ENCODE measurements at places on chromosomes 5 and 9.
A peak's percentile ranks its signal among the peaks of the same experiment; 100 is the strongest.

GRCh38 chr9:131776473-131776872 is 36.6 kb upstream of the RAPGEF1 start:
- DNase-seq, result peak; percentile 34

GRCh38 chr5:29079771-29080170 is 2041.4 kb upstream of the CDH9 start:
- no peak for DNase-seq

GRCh38 chr5:71860048-71860447 is 141.0 kb downstream of the CARTPT start:
- DNase-seq, result no peak

GRCh38 chr5:89473196-89473595 is 590.2 kb upstream of the MEF2C start:
- no peak for DNase-seq

GRCh38 chr5:156865427-156865826 is 15.3 kb downstream of the PPP1R2B start:
- no peak for DNase-seq

- DNase-seq, result no peak
Observed at GRCh38 chr5:164370841-164371240, 865.4 kb downstream of the MAT2B start.

DNA sequence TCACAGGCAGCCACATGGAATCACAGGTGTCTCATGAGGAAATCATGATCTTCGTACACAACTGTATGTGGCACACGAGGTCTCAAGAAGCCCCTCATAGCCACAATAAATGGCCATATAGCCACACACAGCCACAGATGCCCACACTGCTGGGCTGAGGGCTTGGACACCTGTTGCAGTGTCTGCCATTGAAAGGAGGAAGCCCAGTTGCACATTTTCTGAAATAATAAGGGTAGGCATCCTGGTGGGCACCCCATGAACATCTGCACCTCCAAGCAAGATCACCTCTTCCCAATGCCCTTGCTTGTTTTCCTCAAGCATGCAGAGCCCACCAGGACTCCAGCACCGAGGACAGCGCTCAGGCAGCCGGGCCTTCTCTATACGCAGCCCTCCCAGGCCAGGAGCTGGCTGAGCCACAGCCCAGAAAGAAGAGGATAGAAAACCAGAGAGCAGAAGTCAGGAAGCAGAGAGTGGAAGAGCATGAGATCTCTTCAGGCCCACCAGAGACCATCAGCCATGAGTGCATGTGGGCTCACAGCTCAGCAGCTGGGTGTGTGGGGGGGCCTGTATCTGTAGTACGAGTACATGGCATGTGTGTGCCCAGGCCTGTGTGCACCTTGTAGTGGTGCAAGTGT is 1.0 kb upstream of the ACSL6 start:
- DNase-seq, result no peak

DNA sequence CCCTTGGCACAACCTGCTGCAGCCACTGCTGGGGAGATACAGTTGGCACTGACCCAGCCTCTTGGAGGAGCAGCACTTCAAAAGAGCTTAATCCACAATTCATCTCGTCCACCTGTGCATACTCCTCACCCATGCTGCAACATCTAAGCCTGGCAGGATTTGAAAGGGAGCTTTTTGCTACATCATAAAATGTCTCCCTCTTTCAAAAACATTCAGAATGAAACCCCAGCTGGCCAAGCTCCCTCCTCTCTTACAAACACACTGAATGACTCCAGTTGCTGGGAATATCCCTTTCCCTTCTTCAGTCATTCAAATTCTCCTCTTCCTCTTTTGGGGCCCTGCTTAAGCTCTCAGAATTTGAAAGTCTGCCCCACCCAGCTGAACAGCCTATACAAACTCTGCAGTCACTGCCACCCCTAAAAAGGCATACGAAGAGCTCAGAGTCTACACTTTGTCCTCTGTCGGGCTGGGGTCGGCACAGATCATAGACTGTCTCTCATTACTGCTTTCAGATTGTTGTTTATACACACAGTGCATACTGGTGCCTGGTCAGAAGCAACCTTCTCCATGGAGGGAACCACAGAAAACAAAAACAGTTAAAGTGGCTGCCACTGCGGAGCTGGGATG is 8.8 kb upstream of the C5orf15 start:
- no peak for DNase-seq

GRCh38 chr9:114932502-114932901 is 2.1 kb upstream of the TNFSF8 start:
- DNase-seq, result no peak

DNA sequence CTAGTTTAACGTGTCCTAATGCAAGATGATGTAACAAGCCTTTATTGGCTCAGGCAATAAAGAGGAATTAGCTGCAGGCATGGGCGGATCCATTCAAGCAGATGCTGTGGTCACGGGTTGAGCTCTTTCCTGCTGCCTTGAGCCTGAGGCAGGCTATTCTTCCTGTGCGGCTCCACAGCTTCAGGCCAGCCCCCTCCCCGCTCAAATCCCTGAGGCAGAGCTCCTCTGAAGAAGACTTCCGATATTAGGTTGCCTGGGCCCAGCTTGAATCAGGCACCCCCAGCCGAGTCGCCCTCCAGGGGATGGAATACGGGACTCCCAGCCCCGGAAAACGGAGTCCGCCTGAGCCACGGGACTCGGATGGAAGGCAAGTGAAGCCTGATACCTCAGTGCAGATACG is 95.0 kb upstream of the RUFY1 start:
- DNase-seq, result no peak

DNA sequence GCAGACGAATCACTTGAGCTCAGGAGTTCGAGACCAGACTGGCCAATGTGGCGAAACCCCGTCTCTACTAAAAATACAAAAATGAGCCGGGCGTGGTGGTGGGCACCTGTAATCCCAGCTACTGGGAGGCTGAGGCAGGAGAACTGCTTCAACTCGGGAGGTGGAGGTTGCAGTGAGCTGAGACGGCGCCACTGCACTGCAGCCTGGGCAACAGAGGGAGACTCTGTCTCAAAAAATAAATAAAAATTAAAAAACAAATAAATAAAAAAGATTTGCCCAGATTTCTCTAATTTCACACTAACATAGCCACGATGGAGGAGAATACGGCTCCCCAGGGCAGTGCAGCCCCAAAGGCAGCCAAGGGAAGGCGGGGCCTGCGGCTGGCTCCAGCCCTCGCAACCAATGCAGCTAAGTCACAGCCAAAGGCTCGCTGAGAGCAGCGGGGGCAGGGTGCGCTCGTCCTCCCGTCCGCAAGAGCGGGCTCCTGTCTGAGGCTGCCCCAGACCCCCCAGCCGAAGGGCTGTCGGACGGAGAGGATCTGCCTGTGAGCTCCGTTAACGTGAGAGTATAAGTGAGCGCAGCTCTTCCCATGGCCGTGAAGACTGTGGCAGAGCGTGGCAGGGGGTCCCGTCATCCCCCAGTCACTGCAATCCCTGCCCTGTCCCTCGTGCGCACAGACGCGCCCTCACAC is 43.5 kb downstream of the SLC12A7 start:
- no peak for DNase-seq

DNA sequence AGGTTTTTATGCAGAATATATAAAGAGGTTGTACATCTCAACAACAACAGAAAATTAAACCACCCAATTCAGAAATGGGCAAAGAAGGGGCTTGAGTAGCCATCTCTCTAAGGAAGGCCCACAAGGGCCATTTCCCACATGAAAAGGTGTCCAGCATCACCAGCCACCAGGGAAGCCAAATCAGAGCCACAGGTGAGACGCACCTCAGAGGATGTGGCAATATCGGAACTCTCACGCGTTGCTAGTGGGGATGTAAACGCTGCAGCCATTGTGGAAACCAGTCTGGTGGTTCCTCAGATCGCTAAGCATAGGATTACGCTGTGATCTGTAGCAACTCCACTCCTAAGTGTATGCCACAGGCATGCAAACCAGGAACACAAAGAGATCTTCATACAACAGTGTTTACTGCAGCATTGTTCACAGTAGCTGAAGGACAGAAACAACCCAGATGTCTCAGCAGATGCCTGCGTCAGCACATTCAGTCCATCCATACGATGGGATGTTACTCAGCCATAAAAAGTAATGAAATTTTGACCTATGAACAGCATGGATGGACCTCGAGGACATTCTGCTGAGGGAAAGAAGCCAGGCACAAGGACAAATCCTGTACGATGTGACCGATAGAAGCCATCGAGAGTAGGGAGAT is 84.3 kb upstream of the CACNA1B start:
- DNase-seq, result no peak

GRCh38 chr5:125659316-125660023 is 763.7 kb upstream of the GRAMD2B start:
- no peak for DNase-seq

- no peak for DNase-seq
Observed at GRCh38 chr5:129345213-129345924, 114.7 kb upstream of the ADAMTS19 start.

GRCh38 chr5:45093377-45093776 is 284.6 kb downstream of the MRPS30 start:
- DNase-seq, result no peak

GRCh38 chr5:170302653-170303501 is 5.3 kb upstream of the LCP2 start:
- DNase-seq, result peak; percentile 42

DNA sequence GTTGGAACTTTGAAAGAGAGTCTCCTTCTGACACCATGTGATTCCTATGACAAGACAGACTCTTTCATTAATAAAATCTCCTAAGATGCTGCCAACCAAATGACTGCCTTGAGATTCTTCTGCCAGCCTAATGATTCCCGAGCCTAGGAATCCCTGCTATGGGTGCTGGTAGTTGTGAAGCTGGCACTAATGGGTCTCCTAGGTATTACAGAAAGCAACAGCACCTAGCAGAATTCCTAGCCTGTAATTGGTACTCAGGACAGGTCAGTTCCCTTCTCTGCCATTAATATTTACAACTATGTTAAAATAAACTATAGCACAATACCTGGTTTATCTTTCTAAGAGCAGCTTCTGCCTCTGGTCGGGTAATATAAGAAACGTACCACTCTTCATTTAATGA is 19.3 kb downstream of the C5orf58 start:
- DNase-seq, result no peak

DNA sequence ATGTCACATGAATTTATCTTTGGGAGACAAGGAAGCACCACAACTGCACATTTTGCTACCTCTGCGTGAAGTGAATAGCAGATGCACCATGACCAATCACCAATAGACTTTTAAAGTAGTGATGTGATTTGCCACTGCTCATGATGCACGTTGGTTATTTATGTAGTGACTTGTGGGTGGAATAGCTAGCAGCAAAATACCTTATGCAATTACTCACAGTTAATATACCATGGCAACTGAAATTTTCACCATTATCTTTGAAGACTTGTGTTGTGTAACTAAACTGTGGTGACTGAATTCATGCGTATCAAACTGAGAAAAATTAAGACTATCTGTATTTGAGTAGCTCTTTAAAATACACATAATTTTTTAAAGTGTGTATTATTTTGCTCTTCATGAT is 46.2 kb upstream of the TUSC1 start:
- no peak for DNase-seq

DNA sequence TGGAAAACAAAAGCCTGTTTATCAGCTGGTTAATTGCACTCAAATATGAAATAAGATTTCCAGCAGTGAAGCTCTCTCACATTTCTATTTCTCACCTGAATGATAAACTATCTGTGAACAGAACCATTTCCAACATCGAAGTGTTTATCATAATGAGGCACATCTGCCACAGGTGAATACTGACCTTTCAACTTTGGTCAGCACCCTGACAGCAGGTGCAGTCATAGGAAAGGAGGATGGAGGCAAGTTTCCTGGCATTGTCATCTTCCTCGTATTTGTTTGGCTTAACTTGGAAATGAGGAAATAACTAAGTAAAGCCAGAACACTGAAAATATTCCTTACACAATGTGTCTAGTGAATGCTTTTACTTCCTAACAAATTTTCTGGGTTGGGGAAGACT is 716.4 kb downstream of the NR2F1-AS1 start:
- no peak for DNase-seq

GRCh38 chr5:54080831-54081230 is 229.5 kb downstream of the ARL15 start:
- DNase-seq, result no peak

- no peak for DNase-seq
Observed at GRCh38 chr9:93910598-93910997, 44.6 kb downstream of the BARX1 start.

DNA sequence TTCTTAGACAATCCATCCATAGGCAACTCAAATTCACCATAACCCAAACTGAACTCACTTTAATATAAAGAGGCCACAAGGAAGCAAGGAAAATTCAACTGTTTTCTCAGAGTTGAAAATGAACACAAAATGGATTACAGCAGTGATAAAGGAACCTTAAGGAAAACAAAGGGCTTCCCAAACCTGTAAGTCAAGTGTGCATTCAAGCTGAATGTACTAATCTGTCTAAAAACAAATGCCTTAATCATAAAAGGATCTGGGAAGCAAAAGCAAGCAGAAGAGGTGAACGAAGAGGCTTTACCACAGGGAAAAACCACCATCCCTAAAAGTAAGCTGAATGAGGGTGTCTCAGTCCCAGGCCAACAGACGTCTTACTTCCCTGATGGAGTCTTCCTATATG is 13.6 kb downstream of the FBXW11 start:
- DNase-seq, result no peak

GRCh38 chr9:38395653-38396370 is 3.3 kb downstream of the ALDH1B1 start:
- DNase-seq, result no peak

DNA sequence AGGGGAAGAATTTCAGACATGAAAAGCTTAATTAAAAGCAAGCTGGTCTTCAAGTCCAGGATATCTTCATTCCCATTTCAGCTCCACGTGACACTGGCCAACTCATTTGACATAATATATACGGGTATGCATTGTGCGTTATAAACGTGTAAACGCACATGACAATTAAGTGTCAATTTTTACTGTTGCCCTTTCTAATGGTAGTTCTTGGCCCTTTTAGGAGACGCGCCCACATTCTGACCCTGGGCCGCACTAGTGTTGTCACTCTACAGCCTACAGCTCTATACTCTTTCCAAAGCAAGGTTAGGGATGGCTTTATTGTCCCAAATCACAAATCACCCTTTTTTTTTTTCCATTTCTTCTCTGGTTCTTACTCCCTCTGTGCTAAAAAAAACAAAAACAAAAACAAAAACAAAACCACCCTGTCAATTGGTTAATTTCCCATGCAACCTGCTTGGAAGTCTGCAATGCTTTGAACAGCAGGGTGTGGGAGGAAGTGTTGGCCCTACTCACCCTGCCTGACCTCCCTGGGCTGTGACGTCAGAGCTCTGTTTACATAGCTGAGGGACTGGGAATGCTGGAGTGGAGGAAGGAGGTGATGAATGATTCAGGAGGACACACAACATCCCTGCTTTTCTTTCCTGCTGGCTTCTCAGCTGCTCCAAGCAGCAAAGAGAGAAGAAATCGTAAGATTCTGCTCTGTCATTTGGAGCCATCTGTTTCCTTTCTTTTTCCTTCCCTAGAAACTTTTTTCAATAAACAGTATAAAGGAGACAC is 19.3 kb downstream of the RFK start:
- DNase-seq, result no peak

DNA sequence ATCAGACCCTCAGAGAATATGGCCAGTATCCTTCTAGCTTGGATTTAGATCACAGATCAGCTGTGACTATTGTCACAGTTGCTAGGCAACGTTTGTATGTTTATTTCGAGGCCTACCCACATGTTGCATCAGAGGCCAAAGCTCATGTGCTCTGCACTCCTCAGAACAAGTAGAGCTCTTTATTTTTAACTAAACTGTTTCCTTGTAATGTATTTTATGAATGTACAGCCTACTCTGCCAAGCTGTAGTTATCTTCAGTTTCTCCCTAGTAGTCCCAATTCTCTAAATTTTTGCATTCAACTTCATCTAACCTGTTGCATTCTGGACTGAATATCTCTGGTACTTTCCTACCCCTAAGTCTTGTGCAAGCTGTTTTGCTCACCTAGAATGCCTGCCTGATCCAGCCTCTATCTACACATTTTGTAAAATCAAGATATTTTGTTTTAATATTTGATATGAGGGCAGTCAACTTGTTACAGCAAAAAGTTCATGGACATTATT is 52.8 kb downstream of the CAST start:
- DNase-seq, result peak; percentile 6

All from stimulated activated CD4-positive, alpha-beta T cell treated with anti-CD3 and anti-CD28 coated beads, TNF-alpha, amount 100 ng/mL, for 24 hours (primary cell).